ENCODE measurements at places on chromosomes 13 and 19.

- DNase-seq, result no peak
Observed at GRCh38 chr19:53308339-53308811, 25.2 kb upstream of the ZNF845 start.

DNA sequence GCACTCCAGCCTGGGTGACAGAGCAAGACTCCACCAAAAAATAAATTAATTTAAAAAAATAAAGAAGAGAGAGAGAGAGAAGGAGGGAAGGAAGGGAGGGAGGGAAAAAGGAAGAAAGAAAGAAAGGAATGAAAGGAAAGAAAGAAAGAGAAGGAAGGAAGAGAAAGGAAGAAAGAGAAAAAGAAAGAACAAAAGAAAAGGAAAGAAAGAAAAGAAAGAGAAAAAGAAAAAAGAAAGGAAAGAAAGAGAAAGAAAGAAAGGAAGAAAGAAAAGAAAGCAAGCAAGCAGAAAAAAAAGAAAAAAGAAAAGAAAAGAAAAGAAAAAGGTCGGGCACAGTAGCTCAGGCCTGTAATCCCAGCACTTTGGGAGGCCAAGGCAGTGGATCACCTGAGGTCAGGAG is 14.9 kb upstream of the ZNRF4 start:
- DNase-seq, result no peak

GRCh38 chr13:34349091-34349722 is 531.3 kb downstream of the RFC3 start:
- DNase-seq, result no peak

GRCh38 chr13:28100150-28101121 is at the start of gene FLT3:
TSS of gene FLT3 (minus strand) at chr13:28100576. CDS start at chr13:28100510, 66 bp downstream.
- DNase-seq, result peak; percentile 34

DNA sequence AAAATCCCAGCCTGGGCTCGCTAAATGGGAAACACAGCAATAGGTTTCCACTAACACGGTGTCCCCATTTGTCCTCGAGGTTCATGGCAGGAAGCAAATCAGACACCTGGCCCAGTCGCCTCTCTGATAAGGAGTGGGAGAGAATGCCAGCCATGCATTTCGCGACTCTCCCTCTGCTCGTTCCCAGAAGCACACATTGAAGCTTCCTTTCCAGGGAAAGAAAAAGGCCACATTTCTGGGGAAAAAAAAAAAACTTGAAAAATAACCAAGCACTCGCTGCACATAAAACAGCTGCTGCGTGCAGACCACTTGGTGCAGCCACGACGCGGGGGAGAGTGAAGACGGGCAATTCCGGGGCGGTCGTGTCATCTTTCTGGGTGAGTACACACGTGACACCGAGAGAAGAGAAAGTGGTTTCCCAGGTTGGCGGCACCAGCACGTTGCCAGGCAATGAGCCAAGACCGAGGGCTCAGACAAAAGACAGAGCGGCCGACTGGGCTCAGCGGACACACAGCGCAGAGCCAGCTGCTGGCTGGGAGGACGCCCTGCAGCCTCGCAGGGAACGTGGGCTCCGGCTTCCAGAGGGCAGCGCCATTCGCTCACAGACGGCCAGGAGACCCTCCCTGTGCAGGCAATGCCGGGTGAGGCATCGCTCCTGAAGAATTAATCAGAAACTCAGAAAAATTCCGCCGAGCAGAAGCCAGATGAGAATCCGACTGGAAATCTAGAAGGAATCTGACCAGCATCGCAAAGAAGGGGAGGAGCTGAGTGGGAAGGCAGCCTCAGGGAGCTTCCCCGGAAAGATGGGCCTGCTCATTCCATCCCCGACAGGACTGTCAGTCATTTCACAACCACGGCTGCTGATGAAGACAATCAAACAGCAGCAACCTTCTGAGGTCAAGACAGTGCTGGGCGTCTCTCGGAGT is 83.2 kb upstream of the IRS2 start:
- peak; percentile 51 for DNase-seq

GRCh38 chr19:33872445-33873320 is 76.0 kb downstream of the KCTD15 start:
- DNase-seq, result no peak

DNA sequence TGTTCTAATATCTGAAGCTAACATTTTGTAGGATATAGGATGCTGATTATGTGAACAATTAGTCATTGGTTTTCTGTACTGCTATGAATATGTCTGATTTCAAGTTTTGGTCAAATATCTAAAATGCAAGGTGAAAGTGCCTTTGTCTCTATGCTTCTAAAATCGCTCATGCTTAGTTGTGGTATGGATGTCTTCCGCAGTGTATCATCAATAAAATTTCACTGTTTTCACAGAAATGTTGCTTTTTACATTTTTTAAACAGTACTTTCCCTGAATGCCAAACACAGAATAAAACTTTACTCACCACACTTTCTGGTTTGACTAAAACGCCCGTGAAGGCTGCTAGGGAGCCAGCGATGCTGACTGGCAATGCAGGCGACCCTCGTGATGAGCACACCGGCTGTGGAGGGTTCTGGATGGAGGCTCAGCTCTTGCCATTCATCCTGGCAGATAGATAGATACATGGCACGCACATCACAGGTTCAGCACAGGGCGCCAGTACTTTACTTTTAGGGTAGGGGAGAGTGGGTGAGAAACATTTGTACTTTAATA is 40.1 kb downstream of the SLC7A9 start:
- DNase-seq, result no peak

- no peak for DNase-seq
Observed at GRCh38 chr13:90049989-90050671, 1297.4 kb upstream of the MIR17HG start.

DNA sequence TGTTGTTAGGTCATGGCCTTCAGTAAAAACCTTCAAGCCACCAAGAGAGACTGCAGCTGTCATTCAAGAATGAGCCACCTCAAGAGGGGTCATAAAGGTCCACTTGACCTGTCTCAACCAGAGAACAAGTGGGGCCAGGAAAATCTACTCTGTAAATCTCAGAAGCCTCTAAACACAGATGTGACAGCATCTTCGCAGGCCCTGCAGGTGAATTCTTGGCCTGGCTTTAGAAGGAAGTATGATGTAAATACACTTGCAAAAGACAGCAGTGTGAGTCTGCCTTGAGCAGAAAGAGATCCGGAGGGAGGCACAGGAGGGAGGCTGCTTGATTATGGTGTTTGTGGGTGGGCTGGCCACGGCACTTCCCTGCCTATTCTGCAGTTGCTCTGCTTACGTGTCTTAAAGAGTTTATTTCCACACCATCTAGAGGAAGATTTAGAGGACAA is 1082.9 kb downstream of the UQCRFS1 start:
- no peak for DNase-seq
